HS-27A (cell line): ENCODE measurements at places on chromosomes 1 and 21.
A peak's percentile ranks its signal among the peaks of the same experiment; 100 is the strongest.

DNA sequence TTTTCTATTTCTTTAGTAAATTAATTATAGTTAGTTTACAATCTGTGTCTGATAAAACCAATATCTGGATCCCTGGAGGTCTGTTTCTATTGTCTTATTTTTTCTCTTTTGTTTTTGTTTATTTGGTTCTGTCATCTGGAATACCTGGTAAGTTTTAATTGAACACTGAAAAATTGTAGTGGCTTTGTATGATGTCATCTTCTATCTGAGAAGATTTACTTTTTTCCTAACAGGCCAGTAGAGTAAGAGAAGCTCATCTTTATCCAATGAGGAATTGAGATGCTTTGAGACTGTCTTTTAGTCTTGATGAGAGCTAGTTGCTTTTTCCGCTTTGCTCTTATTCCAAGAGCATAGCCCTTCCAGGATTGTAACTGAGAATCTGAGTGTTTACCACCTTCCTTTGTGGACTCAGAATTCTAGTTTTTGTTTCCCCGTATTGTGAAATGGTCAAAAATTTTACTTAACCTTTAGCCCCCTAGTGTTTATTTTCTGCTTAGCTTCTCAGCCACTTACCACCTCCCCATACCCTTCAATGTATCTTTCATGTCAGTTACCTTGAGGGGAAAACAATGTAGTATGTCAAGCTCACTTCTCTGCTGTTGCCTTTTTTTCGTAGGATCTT is 25.0 kb downstream of the PTGFRN start:
- no peak for DNase-seq

- no peak for DNase-seq
Measured at GRCh38 chr1:170967042-170967910, 31.9 kb downstream of the MROH9 start.

GRCh38 chr1:13619909-13620308 is 36.3 kb downstream of the PDPN start:
- DNase-seq: no peak

DNA sequence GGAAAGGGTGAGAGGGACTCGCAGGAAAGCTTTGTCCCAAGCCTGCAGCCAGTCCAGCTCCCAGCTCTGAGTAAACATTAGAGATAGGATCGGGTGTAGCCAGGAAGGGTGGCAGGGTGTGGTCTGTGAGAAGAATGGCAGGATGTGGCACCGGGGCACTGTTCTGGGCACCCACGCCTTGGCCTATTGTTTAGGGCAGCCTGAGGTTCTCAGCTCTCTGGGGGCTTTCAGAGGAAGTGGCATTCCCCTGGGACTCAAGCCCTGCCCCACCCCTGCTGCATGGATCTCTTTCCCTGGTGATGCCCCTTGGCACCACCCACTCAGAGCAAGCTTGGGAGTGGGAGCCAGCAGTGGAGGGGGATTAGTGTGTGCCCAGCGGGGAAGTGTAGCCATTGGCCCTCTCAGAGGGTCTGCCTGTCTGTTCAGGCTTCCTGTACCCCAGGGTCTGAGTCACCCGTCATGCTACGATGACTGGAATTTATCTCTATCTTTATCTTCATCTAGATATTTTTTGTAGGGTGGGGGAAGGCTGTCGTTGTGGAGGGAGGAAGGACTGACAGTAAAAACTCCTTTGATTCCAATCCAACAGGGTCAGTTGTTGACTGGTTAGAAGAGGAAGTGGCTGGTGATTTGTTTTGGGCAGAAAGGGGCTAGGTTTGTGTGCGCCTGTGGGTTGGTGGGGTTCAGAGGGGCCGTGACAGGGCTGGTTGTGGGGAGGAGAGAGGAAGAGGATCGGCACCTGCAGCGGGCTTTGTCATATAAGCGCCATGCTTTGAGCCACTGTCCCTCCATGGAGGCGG is 31.6 kb downstream of the SOX13 start:
- DNase-seq: peak; percentile 78

GRCh38 chr21:46431448-46431847 is 27.2 kb upstream of the DIP2A start:
- no peak for DNase-seq
